Left hindlimb (tissue), 1 donor: ENCODE measurements at places on chromosomes 16 and 17.

- DNase-seq: peak; percentile 97
These were observed at the start of gene MFSD11 for GRCh38 chr17:76737676-76738467. Gene MFSD11 (plus strand): TSS chr17:76738119. CDS start chr17:76738353, 234 bp downstream.

DNA sequence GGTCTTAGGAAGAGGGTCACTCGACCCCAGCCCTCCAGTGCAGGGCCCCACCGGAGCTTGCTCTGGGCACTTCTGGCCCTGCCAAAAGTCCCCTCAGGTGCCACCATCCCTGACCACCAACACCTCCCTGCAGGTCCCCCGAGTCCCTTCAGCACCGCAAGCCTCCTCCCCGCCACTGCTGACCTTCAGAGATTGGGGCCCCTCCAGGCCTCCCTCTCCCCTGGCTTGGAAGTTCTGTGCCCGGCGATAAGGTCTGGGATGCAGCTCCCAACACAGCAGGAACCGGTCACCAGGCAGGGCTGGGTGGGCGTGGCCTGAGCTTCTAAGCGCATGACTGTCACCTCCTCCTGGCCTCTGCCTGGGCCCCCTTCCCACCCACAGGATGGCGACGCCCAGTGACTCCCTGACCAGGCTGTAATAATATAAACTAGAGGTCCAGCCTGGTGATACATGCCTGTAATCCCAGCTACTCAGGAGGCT, 11.2 kb downstream of the PIEZO1 start:
- DNase-seq: peak; percentile 78

DNA sequence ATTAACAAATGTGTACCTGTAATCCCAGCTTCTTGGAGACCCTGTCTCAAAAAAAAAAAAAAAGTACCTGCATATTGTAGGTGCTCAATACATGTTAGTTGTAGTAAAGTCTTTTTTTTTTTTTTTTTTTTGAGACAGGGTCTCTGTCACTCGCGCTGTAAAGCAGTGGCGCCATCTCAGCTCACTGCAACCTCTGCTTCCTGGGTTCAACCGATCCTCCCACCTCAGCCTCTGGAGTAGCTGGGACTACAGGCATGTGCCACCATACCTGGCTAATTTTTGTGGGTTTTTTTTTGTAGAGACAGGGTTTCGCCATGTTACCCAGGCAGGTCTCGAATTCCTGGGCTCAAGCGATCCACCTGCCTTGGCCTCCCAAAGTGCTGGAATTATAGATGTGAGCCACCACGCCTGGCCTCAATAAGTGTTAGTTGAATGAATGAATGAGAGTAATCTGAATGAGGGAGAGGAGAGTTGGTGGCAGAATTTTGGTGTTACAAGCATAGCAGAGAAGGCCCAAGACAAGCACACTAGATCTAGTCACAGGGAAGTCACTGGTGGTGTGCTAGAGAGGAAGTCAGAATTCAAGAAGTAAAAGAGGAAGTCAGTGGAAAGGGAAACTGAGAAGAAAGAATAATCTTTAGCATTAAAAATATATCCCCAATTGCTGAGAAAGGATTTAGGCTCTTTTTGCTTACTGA, 9.4 kb upstream of the MYL4 start:
- no peak for DNase-seq

DNA sequence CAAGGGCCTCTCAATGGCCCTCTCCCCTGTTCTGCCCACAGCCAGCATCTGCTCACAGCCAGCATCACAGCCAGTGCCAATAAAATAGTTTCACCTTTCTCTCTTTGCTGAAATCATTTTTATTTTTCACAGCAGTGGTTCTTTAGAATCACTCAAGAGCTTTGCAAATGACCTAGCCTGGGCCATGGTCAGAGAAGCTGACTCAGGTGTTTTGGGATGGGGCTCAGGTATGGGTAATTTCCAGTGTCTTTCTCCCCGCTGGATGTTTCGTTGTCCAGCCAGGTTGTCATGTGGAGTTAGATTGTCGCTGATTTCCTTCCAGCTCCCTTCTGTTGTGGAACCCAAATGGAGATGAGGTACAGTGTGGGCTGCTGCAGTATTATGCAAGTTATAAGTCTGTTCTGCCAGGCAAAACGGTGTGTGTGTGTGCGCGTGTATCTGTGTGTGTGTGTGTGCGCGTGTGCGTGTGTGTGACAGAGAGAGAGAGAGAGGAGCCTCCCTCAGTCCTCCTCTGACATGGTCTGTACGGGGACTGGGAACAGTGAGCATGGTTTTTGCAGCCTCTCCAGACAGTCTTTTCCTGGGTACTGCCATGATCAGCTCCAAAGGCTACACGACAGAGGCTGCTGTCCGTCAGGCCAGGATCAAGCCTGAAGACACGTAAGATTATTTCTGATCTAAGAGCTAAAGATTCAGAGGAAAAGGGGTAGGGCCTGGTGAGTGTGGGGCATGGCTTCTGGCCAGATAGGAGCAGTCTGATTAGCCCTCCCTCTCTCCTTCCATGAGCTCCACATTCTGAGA, 1.4 kb upstream of the PMP22 start:
- no peak for DNase-seq

DNA sequence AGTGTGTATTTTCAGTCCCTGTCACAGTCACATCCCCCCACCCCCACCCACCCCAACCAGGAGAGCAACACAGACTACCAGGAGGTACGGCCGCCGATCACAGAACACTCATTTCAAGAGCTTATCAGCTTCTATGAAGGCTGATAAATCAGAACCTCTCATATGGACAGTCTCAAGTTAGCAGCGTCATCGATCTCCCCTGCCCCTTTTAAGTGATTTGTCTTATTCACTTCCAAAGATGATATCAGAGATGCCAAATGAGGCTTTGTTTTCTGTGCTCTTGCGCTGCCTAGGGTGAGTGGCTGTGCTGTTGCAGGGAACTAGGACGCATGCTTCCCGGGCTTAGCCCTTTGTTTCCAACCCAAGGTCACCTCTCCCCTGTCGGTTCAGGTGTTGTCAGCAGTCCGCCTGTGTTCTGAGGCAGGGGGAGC, 26.8 kb upstream of the PMFBP1 start:
- no peak for DNase-seq

DNA sequence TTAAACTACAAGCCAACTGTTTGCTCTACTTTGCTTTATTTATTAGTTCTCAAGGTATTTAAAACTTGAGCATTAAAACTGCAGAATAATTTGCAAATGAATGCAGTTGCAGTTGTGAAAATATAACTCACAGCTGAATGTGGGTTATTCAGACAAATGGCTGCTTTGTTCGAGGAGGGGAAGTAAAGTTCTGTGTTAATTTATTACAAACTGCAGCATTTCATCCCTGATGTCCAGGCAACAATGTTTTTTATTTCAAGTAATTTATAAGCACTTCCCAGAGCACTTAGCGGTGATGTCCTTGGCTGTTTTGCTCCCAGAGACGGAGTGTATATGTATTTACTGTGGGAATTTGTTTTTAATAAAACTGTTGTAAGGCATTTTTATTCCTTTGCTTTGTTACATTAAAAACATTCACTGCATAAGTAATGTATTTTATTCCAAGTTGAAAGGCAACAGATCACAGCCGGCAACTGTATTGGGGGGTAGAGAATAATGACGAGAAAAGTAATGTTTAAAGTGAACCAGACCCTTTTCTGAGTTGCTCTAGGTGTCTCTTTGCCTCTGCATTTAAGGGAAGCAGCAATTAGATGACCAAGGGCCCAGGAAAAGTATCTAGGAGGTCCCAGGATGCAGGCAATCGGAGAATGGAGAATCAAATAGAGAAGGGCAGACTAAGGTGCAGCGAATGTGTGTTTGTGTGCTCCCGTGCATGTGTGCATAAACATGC, 291.2 kb upstream of the SALL1 start:
- DNase-seq: no peak

DNA sequence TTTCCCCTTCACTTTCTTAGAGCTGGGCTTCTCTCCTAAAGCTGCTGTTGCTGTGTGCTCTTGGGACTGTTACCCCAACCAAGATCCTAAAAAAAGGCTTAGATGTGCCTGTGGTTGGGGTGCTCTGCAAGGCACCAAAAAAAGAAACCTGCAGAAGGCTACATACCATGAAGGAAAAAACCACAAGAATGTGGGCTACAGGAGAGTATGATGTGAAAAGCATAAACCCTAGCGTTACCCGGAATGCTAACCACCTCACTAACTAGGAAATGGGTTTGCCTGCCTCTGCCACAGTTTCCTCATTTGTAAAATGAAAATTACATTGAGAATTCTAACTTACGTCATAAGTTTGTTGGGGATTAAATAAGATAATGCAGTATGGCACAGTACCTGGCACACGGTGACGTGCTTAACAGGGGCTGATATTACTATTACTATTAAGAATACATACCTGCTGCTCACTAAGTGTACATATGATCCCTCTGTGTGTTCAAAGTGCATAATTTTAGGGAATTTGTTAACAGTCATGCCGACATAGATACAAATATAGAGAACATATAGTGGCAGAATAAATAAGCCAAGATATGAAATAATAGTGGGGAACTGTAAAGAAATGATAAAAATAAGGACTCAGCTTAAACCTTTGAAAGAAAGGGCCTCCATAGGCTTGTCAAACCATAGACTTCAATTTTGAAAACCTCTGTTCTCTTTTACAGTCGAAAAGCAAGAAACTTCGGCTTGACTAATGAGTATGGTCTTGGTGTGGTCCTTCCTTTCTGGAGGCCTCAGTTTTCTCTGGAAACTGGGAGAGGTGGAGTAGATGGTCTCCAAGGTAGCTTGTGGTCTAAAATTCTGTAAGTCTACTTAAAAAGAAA, 177.8 kb upstream of the TBX2 start:
- DNase-seq: no peak

GRCh38 chr17:40035162-40035559, 19.0 kb downstream of the MED24 start:
- DNase-seq: no peak

- no peak for DNase-seq
These were observed 11.7 kb downstream of the TMEM238L start for GRCh38 chr17:10792151-10792550.
